Stromal cell of bone marrow (primary cell): ENCODE measurements at places on chromosomes 12 and 14.

DNA sequence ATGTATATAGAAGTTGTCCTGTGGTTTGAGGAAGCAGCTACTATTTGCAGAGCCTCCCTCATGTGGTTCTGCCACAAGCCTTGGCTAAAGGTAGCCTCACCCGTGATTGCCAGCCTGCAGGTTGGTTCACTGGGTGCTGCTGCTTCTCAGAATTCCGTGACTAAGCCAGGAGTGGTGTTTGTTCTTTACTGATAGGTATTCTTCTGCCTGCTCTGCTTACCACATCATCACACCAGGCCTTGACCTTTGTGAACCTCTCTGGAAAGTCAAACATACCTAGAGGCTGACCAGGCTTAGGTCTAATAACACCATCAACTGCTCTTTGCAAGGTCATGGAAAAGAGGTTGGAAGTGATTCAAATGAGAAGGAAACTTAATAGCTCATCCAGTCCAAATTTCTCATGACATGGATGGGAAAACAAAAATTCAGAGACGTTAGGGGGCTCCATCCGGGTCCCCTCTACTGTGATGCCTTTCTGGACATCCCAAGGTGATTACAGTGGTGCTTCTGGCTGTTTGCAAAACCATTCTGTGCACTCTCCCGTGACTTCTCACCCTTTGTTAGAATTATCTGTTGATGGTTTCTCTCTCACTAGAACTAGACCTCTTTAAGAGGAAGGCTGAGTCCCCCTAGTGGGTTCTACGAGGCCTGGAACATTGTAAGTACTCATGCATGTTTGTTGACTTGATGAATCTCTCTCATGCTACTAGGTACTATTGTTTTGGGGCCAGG is 8.5 kb upstream of the SOCS2 start:
- no peak for DNase-seq

DNA sequence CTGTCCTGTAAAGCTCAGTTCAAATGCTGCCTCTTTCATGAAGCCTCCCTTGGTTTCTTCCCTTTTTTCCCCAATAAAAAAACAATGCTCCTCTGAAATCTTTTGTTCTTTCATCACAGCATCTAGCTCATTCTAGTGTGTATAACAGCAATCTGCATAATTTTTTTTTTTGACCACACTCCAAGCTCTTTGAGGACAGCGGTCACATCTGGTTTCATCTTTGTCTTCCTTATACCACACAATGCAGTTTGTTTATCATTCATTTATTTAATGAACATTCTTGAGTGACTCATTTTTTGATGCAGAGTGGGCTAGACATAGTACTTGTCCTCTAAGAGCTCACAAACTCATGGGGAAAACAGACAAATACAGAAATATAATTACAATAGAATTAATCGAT is 7.3 kb downstream of the GNG2 start:
- no peak for DNase-seq

DNA sequence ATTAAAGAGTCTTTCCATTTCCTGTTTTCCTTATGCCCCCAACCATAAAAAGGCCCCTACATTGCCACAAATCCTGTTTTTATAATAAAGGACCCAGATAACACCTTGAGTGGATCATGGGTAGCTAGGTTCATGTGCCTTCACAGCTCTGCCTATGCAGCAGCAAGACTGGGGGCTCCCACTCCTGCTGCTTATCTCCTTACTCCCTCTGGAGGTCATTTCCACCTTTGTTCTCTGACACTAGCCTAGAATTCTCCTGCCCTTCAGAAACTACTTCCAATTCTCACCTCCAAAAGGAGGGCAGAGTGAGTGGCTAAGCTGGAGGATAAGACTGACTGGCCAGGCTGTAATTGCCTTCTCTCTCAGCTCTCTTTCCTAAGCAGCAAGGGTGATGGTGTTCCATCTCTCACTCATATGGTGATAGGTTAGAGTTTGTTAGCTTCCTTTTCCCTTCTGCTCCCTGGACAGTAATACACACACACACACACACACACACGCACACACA is 20.0 kb upstream of the STAC3 start:
- no peak for DNase-seq

GRCh38 chr12:89256060-89256459 is 96.2 kb downstream of the DUSP6 start:
- no peak for DNase-seq

- DNase-seq: peak; percentile 38
Measured at GRCh38 chr12:120598674-120599463, 17.7 kb upstream of the POP5 start.

DNA sequence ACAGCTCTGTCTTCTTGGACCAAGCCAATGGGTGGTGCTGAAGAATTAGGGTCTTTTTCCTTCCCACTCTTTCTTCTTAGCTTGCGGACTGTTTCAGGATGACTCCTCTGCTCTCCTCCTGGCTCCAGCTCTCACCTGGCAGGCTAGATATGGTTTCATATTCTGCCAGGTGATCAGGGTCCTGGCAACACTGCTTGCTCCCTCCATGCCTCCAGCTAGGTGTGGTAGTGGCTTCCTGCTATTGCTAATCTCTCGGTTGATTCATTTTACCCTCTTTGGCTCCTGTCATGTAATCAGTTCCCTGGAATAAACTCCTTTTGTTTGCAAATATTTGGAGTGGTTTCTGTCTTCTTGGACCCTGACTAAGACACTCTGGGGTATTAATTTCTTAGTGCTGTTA is 4.3 kb upstream of the GZMH start:
- no peak for DNase-seq

- no peak for DNase-seq
Measured at GRCh38 chr14:95482627-95483308, 33.7 kb downstream of the SYNE3 start.

GRCh38 chr12:55188974-55189556 is 31.8 kb upstream of the OR10A7 start:
- peak; percentile 38 for DNase-seq

DNA sequence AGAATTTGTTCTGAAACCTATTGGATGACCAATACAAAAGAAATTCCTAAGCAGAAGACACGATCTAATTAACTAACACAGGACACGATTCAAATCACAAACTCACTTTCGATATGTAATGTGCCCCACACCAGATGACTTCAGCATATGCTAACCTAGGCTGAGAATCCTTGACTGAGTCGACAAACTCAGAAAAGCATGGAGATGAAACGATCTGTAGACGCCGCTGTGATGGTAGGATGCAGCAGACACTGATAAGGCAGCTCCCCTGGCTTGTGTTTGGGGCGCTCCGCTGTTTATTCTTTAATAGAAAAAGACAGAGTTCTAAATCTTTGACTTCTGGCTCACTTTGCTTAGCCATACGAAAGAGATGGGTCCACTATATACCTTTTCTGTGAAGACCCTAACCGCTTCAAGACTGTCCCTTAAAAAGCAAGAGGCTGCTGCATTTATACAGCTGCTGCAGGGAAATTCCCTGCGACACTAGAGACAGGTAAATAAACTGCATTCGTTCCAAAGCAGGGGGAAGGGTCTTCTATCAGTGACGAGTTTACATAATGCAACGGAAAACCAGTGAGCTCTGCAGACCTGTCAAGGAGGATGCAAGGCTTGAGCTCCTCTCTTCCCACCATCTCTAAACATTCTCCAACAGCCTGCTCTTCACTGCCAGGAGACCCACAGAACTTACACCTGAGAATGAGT is 929 bp downstream of the CHD8 start:
- DNase-seq: no peak

DNA sequence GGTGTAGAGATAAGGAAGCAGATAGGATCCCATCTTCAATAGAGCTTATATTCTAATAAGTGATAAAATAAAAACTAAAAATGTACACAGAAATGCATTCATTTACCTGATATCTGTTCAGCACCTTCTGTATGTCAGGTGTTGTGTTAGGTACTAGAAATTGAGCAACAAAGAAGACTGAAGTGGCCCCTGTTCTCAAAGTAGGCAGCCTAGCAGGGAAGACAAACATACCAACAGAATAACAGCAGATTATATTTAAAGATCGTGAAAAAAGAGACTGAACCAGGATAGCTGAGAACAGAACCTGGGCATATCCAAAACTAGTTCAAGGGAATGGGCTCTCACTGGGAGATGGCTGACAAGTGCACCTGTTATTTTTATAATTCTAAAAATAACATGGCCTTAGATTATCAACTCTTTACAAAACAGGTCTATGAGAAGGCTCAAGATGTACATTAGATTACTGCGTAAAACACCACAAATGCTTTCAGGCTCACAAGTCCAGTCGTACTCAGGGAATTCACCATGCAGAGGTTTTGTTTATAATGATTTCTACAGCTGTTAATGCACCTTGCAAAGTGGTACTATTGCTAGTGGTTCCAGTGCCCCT is 16.4 kb downstream of the ANO6 start:
- no peak for DNase-seq

DNA sequence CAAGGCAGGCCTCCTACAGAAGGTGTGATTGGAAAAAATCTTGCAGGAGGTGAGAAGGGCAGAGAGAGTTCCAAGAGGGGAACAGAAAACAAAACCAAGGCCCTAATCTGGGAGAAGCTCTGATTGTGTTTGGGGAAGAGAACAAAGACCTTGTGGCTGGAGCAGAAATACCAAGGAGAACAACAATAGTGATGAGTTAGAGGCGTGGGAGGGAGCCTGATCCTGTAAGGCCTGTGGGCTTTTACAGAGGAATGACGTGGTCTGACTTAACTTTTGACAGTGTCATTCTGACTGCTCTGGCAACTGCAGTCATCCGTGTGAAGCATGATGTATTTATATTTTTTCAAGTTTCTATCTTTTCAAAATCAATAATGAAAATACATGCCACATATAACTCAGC is 200.6 kb downstream of the ANO4 start:
- no peak for DNase-seq

GRCh38 chr14:78637489-78637888 is 467.3 kb downstream of the NRXN3 start:
- no peak for DNase-seq

DNA sequence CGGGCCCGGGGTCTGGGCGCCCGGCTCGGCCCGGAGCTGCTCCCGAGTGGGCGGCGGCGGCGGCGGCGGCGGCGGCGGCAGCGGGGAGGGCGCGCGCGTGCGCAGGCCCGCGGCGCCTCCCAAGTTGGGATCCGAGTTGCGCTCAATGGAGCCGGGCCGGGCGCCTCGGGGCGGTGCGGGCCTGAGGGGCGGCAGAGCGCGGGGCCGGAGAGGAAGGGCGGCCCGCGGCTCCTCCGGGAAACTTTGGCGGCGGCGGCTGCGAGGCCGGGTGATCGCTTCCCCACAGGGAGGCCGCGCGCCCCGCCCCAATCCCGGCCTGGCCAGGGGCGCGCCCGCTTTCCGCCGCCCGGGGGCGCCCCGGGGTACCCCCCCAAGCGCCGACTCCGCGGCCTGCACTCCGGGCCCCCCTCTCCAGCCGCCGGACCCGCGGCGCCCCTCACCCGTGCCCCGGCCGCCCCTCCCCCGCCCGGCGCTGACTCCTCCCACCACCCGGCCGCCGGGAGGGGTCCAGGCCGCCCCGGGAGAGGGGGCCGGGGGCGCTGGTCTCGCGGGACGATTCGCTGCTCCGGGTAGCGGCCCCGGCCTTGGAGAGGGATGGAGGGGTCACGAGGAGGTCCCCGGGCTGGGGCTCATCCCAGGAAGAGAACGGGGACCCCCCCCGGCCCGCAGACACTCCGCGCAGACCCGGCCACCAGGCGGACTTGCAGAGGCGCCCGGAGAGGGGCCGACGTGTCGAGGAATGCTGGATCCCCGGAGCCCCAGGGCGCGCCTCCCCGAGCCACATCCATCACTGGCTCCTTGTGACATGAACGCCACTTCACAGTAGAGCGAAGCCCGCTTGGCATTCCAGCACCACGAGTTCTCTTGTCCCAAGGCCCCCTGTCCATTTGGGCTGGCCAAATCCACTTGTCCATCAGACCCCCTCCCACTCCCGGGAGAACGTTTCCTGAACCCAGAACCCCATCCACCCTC is at the start of gene RILPL1:
TSS of gene RILPL1 (minus strand) at position 48 of the 972 bp plus-strand sequence. CDS start 237 bp downstream, outside the sequence.
- DNase-seq: peak; percentile 27

- no peak for DNase-seq
Measured at GRCh38 chr14:104892531-104893434, 27.7 kb downstream of the CEP170B start.

DNA sequence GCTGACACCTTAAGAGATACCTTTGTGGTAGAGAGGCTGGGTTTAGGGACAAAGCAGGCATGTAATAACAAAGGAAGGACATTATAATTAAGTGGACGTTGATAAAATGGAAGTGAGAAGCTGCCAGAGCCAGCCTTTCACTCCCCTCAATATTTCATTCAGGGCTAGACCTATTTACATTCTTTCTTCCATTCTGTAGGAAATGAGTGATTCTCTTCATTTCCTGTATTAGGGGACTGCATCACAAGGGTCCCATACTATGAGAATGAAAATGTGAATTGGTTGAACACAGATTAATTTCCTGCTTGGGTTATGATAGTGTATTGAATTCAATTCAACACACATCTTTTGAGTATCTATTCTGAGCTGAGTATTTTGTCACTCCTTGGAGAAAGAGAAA is 143.0 kb downstream of the OTOGL start:
- DNase-seq: no peak

- no peak for DNase-seq
Measured at GRCh38 chr12:128387811-128388422, 120.9 kb downstream of the TMEM132C start.

GRCh38 chr12:75086091-75087038 is 123.3 kb downstream of the KCNC2 start:
- DNase-seq: peak; percentile 35

- DNase-seq: peak; percentile 54
Measured at GRCh38 chr14:93012951-93013719, 90.2 kb downstream of the CHGA start.

DNA sequence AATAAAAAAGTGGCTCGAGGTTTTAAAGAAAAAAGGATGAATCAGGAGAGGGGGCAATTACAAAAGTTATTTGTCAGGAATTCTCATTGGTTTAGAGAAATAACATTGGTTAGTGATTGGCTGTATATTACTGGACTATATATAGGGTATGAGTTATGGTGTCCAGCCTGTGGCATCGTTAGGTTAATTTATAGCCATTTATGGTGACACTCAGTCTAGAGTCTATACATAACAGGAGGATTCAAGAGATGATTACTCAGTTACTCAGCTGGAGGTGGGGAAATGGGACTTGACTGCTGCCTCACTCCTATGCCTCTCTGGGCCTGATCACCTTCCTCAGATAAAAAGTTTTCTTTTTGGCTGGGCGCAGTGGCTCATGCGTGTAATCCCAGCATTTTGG is 25.6 kb upstream of the NFYB start:
- no peak for DNase-seq

- DNase-seq: peak; percentile 76
Measured at GRCh38 chr12:25997201-25997963, 38.9 kb downstream of the RASSF8 start.

DNA sequence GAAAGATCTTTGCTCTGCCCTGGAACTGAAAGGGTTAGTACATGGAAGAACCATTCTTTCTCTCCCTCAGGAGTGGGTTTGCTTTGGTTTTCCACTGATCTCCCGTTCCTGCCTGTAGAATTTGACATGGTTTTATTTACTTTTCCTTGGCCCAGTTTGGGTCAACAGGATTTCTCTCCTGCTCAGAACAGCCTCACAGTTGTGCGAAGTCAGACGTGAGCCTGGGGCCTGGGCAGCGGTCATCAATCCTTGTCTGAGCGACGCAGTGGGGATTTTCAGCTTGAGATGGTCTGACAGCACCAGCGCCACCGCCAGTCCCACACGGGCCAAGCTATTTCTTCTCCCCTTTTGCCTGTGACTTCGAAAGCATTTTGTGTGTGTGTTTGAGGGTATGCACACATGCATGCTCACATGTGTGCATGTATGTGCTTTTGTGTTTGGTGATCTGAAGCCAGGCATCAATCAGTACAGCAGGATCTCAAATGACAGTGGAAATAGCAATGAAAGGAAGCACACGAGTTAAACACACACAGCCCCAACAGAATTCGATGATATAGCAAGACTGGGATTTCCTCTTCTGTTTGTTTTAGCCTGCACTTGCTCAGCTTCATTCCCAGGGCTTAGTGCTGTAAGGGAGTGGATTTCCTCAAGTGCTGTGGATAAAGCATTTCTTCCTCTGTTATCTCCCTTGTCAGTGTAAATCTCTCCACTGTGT is 58.3 kb downstream of the SMOC1 start:
- DNase-seq: no peak
